Nephron progenitor cell (in vitro differentiated cells): ENCODE measurements at places on chromosomes 6 and 20.

- H3K4me1 ChIP-seq: peaks cover 21% of the 10 kb centered on the region
- H3K4me3 ChIP-seq: no peak overlapping the region
- H3K36me3 ChIP-seq: no peaks in the 10 kb centered on the region
- peaks cover 8% of the 10 kb centered on the region for H3K27me3 ChIP-seq
Observed at GRCh38 chr20:21028921-21029320, 77.2 kb downstream of the LINC00237 start.

DNA sequence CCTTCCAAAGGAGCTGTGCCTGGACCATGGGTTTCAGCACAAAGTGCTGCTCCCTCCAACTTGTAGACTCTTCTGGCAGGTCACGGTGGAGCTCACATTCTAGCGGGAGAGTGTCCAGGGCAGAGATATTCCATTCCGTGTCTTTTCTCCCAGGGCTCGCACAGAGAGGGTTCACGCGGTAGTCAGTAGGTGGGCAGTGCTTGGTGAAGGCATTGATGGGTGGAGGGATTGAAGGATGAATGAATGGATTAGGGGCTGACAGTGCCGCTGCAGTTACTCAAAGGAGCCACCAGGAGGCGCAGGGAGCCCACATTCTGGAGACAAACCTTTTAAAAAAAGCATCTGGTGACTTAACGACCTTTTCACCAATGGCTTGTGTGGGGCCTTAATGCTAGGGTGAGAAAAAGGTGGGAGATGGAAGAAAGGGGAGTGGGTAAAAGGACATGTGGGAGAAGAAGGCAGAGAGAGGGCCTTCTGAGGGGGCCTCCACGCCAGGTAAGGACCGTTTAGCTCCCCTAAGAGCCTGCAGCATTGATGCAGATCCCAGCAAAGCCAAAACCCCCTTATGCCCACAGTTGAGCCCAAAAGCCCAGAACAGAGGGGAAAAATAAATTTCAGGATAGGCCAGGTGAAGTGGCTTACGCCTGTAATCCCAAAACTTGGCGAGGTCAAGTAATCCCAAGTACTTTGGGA lies 17.5 kb upstream of the FAM110A start:
- H3K27me3 ChIP-seq: no peaks in the 10 kb centered on the region
- DNase-seq: peak; percentile 80
- H3K4me3 ChIP-seq: no peak overlapping the region
- peaks cover 27% of the 10 kb centered on the region for H3K4me1 ChIP-seq
- H3K27ac ChIP-seq: no peak overlapping the region

DNA sequence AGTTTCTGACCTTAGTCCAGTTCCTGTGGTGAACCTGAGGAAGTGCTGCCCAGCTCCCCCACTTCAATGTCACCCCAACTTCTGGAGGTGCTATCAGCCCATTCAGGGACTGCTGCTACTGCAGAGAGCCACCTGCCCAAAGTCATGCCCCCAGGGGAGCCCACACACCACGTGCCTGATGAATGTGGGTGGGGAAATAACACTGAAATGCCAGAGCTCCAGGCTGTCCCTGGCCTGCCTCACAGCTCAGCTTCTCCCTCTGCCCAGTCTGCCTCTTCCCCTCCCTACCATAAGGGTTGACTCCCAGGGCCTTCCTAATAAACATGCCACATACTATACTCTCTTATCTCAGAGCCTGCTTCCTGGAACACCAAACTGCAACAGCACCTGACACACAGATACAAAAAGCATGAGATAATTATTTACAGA lies 276.4 kb upstream of the MOCS1 start:
- H3K27ac ChIP-seq: no peak overlapping the region
- H3K27me3 ChIP-seq: peaks cover 4% of the 10 kb centered on the region
- no peak overlapping the region for H3K4me3 ChIP-seq
- H3K36me3 ChIP-seq: no peaks in the 10 kb centered on the region
- DNase-seq: no peak

DNA sequence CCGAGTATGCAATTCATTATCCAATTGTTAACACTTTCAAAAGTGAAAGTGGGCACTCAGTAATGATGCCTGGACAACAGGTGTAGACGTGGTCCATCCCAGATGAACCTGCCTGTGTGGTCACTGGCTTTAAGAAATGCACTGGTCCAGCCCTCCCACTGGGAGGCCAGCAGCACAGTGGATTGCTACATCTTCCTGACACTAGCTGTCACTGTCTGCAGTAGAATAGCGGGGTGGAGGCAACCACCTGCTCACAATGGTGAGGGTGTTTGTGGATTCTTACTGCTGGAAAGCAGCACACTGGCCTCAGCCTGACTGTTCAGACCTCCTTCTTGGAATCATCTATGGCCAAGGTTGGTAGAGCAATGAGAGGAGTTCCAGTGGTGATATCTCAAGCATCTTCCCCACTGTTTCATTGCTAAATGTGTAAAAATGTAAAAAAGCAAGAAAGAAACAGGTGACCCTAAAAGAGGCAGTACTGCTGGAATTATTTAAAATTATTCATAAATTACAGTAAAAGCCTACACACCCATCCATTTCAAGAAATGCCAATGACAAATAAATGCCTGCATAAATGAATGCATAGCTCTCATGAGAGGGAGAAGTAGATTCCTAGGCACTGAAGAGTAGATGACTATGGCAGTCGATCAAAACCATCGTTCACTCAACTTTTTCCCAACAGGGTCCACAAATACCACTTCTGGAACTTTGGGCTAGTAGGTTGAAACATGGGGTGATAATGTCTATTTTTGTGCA lies 228.0 kb upstream of the PLN start:
- H3K4me1 ChIP-seq: peaks cover 21% of the 10 kb centered on the region
- H3K36me3 ChIP-seq: no peaks in the 10 kb centered on the region
- no peak for DNase-seq
- no peaks in the 10 kb centered on the region for H3K27me3 ChIP-seq
- H3K4me3 ChIP-seq: no peak overlapping the region

- no peak overlapping the region for H3K4me3 ChIP-seq
- H3K27me3 ChIP-seq: peaks cover 2% of the 10 kb centered on the region
- H3K4me1 ChIP-seq: peaks cover 39% of the 10 kb centered on the region
- H3K27ac ChIP-seq: no peak overlapping the region
Observed at GRCh38 chr6:156634048-156634447, 143.1 kb upstream of the ARID1B start.

- no peaks in the 10 kb centered on the region for H3K4me1 ChIP-seq
- H3K4me3 ChIP-seq: no peak overlapping the region
- no peaks in the 10 kb centered on the region for H3K27me3 ChIP-seq
- DNase-seq: no peak
- no peaks in the 10 kb centered on the region for H3K36me3 ChIP-seq
- H3K27ac ChIP-seq: no peak overlapping the region
Observed at GRCh38 chr20:28616354-28616753, 2641.1 kb upstream of the DEFB115 start.

DNA sequence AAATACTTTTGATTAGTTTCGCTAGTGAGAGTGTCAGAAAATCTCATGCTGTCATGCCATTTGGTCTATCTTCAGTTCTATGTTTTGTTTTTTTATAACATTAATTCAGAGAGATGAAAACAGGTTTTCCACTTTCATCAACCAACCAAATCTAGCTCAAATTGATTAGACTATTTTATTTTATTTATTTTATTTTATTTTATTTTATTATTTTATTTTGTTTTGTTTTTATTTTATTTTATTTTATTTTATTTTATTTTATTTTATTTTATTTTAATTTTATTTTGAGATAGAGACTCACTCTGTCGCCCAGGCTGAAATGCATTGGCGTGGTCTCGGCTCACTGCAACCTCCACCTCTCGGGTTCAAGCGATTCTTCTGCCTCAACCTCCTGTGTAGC lies 1391.0 kb upstream of the ADGRB3 start:
- H3K4me1 ChIP-seq: no peaks in the 10 kb centered on the region
- no peaks in the 10 kb centered on the region for H3K36me3 ChIP-seq
- no peak overlapping the region for H3K27ac ChIP-seq
- no peak for DNase-seq

- no peak overlapping the region for H3K4me3 ChIP-seq
- H3K27ac ChIP-seq: no peak overlapping the region
- no peak for DNase-seq
- H3K27me3 ChIP-seq: peaks cover 10% of the 10 kb centered on the region
Observed at GRCh38 chr6:166056637-166057036, 111.0 kb downstream of the TBXT start.

DNA sequence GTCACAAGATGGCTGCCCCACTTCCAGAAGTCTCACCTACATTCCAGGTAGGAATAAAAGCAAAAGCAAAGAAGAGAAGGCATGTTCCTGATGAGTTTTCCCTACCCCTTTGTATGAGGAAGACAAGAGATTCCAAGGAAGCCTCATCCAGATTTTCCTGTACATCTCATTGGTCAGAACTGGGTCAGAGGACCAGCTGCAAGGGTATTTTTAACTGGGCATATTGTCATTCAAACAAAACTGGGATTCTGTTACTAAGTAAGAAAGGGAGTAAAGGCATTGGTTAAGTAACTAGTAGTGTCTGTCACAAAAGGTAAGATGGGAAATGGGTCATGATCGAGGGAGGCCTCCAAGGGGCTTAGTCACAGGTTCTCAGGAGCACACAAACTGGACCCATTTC lies 28.2 kb upstream of the RIMS4 start:
- H3K4me3 ChIP-seq: no peak overlapping the region
- H3K27ac ChIP-seq: no peak overlapping the region
- no peak for DNase-seq
- H3K36me3 ChIP-seq: peaks cover 4% of the 10 kb centered on the region

DNA sequence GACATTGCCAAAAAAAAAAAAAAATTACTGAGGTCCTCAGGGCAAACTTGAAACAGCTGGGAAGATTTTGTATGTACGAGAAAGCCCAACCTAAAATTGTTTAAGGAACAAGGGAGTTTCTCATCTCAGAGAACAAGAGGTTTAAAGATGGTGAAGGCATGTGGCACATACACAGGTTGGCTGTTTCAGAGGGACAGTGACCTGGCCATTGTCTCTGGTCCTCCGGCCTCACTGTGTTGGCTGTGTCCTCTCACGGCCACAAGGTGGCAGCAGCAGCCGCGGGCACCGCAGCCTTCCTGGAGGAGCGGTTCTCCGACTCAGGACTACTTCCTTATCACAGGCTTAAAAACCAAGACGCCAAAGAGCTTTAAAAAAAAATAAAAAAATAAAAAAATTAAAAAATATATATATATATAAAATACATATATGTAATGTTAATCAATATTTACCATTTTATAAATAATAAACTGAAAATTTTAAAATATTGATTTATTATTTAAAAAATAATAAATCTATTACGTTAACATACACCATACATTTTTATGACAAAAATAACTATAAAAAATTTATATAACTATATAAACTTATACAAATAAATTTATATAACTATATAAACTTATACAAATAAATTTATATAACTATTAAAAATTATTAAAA lies 52.8 kb downstream of the GTF2H5 start:
- H3K4me3 ChIP-seq: no peak overlapping the region
- DNase-seq: peak; percentile 82
- H3K4me1 ChIP-seq: no peaks in the 10 kb centered on the region
- H3K27ac ChIP-seq: no peak overlapping the region
- H3K27me3 ChIP-seq: peaks cover 7% of the 10 kb centered on the region

- peak overlapping the region; percentile 50 for H3K4me3 ChIP-seq
- H3K4me1 ChIP-seq: peaks cover 55% of the 10 kb centered on the region
- H3K27me3 ChIP-seq: peaks cover 4% of the 10 kb centered on the region
- H3K27ac ChIP-seq: peak overlapping the region; percentile 88
- DNase-seq: peak; percentile 40
Observed at GRCh38 chr6:16200321-16200883, 38.0 kb upstream of the GMPR start.

- no peaks in the 10 kb centered on the region for H3K36me3 ChIP-seq
- DNase-seq: no peak
- H3K27ac ChIP-seq: no peak overlapping the region
- peaks cover 7% of the 10 kb centered on the region for H3K27me3 ChIP-seq
- H3K4me1 ChIP-seq: no peaks in the 10 kb centered on the region
- no peak overlapping the region for H3K4me3 ChIP-seq
Observed at GRCh38 chr20:44357555-44358125, 2.1 kb downstream of the HNF4A start.

- peaks cover 14% of the 10 kb centered on the region for H3K4me1 ChIP-seq
- DNase-seq: no peak
- peaks cover 3% of the 10 kb centered on the region for H3K27me3 ChIP-seq
Observed at GRCh38 chr20:14193885-14194284, 143.5 kb downstream of the FLRT3 start.

GRCh38 chr20:51695574-51696303 lies 72.5 kb downstream of the ATP9A start:
- no peak for DNase-seq
- peaks cover 21% of the 10 kb centered on the region for H3K36me3 ChIP-seq
- peaks cover 56% of the 10 kb centered on the region for H3K4me1 ChIP-seq
- peaks cover 2% of the 10 kb centered on the region for H3K27me3 ChIP-seq

GRCh38 chr6:53939830-53940229 lies 145.0 kb downstream of the LRRC1 start:
- H3K27ac ChIP-seq: no peak overlapping the region
- no peaks in the 10 kb centered on the region for H3K36me3 ChIP-seq
- no peak for DNase-seq
- peaks cover 3% of the 10 kb centered on the region for H3K27me3 ChIP-seq

DNA sequence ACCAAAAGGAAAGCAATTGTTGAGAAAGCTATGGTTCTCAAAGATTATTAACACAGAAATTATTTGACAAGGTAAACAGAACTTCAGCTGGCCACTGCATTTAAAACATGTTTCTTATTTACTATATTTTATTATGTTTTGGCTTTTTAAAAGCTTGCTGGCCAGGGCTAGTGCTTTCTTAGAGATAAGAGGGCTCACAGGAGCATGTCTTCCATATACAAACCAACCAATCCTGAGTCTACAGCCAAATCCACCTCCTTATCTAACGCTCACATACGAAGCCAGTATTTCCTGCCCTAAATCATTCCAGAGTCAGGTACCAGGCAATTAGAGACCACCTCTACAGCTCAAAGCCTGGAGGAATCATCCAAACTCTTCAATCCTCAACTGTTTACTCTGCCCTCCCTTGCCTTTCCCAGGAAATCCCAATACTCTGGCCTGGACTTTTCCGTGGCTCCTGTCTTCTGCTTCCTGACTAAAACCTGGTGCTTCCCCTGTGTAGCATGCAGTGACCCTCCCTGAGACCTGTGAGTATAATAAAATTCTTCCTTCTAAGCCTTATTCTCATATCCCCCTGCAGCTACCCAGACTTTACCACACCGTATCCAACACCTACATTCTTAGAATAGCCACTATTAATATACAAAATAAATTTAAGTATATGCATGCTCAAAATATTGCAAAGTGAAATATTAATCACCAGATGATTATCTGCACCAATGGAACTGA lies 33.2 kb downstream of the RANBP9 start:
- H3K4me3 ChIP-seq: no peak overlapping the region
- DNase-seq: no peak
- no peaks in the 10 kb centered on the region for H3K27me3 ChIP-seq
- peaks cover 19% of the 10 kb centered on the region for H3K4me1 ChIP-seq
- H3K27ac ChIP-seq: peak overlapping the region; percentile 88

DNA sequence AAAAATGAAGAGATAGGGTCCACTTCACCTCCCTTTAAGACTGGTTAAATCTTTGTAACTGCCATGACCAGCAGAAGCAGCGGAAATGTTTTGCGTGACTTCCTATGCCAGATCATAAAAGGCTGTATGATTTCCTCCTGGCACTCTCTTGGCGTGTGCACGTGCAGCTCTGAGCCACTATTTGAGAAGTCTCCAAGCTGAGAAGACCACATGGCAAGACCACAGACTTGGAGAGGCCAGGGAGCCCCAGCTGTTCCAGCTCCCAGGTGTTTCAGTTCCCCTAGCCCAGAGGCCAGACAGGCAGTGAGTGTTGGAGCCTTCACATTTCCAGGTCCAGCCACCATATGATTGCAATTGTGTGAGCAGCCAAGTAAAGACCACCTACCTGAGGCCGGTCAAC lies 259.3 kb upstream of the RIN2 start:
- no peaks in the 10 kb centered on the region for H3K36me3 ChIP-seq
- no peak overlapping the region for H3K4me3 ChIP-seq
- H3K27ac ChIP-seq: no peak overlapping the region
- peaks cover 11% of the 10 kb centered on the region for H3K27me3 ChIP-seq
